ENCODE measurements at places on chromosomes 6 and 20.

GRCh38 chr20:53677447-53678314 is 84.0 kb upstream of the ZNF217 start:
- peak; percentile 25 for DNase-seq

DNA sequence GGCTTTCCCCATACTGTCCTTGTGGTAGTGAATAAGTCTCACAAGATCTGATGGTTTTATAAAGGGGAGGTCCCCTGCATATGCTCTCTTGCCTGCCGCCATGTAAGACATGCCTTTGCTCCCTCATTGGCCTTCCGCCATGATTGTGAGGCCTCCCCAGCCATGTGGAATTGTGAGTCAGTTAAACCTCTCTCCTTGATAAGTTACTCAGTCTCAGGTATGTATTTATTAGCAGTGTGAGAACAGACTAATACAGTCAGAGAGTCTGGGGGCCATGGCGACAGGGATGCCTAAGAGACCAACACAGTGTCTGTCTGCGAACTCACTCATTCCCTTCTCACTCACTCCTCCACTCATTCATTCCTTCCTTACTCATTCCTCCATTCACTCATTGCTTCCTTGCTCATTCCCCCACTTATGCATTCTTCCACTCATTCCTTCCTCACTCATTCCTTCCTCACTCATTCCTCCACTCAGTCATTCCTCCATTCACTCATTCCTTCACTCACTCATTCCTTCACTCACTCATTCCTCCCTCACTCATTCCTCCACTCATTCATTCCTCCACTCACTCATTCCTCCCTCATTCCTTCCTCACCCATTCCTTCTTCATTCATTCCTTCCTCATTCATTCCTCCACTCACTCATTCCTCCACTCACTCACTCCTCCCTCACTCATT is 137.5 kb upstream of the AGPAT4 start:
- DNase-seq, result no peak

- no peak for DNase-seq
Observed at GRCh38 chr20:35941620-35942019, 12.7 kb downstream of the SCAND1 start.

DNA sequence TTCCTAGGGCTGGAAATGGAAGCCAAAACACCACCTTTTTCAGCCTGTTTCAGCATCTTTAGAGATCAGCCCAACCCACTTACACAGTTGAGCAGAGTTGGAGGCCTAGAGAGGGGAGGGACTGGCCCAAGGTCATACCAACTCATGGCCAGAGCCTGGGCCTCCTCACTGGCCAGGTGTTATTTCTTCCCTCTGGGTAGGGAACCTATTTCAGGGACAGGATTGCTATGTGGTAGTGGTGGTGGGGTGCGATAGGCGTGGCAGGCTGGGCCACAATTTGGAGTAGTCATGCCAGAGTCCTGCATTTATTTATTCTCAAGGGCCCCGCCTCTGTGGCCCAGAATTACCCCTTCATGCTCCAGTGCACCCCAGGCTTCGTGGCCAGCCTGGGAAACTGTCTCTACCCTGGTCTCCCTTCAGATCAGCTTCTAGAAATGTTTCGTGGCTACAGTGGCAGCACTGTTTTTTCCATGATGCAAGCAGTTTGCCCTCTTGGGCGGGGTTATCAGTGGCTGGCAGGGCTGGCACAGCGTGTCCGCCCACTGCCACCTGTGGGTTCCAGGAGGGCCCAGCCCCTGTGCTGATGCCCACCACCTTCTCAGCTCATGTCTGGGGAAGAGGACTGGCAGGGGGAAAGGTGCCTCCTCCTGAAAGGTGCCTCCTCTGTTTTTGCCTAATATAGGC is 6.2 kb downstream of the VEGFA start:
- DNase-seq, result no peak

DNA sequence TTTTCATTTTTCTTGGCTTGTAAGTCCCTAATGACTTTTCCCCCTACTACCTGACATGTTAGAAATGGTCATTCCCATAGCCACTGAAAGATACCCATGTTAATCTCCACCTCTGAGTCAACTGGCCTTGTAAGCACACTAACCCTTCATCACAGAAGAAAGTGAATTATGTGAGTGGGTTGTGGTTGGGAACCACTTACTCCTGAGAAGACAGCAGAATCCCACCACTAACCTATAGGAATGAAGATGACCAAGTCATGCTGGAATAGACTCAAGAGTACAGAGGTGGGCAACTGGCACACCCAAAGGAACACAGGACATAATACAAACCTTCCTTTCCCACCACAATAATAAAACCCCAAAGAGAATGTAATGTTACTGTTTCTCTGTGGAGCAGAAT is 30.1 kb downstream of the RAMACL start:
- DNase-seq, result no peak

DNA sequence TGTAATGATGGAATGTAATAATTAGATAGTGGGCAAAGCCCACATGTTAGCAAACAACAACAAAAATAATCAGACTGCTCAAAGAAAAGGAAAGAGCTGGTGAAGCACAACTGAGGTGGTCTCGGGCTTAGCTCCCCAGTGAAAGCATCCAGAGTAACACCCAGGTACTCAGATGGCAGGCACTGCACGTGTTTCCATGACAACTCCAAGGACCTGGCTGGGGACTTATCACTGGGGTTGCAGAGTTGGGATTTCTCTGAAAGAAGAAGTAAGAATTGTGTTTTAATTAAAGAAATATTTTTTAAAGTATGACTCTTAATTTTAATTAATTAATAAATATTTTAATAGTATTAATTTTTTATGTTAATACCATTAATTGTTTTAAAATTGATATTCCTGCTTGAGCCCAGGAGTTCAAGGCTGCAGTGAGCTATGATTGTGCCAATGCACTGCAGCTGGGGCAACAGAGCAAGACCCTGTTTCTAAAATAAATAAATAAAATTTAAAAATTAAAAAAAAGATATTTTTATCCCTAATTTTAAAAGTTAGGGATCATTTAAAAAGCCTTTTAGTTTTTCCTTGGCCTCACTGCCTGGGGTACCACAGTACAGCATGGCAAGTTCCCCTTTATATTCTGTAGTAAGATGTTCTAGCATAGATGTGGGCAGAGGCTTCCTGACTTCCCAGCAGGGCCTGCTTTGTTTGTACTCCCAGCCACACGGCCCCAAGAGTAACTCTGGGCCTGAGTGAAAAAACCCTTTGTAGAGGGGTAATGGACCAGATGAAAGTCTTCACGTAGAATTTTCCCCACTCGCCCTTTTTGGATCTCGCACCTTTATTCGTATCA is 42.2 kb upstream of the UST start:
- no peak for DNase-seq

DNA sequence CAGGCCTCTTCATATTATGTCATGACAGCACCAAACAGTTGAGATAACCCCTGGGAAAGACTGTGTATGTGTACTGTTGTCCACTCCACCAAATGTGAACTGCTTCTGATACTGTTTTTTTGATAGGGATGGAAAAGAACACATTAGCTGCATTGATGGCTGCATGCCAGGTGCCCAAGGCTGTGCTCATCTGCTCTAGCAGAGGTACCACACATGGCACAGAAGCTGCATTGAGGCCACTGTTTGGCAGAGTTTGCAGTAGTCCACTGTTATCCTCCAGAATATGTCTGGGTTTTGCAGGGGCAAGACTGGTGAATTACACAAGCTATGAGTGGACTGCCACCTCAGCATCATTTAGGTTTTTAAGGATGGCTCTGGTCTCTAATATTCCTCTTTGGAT is 28.2 kb upstream of the ELMO2 start:
- DNase-seq, result no peak

DNA sequence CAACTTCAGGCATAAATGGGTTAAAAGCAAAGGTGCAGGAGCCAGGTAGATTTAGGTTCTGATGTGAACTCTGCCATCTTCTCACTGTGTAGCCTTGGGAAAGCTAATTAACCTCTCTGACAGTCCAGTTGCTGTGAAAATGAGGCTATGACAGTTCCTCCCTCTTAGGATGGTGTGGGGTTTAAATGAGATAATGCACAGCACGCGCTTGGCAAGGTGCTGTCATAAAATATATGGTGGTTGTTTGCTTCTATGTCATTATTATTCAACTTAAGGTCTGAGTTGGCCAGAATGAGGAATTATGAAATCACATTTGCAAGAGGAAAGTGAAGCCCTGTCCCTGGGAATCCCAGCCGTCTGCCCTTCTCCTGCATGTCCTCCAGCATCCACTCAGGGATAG is 15.5 kb upstream of the BCAS1 start:
- DNase-seq, result no peak

DNA sequence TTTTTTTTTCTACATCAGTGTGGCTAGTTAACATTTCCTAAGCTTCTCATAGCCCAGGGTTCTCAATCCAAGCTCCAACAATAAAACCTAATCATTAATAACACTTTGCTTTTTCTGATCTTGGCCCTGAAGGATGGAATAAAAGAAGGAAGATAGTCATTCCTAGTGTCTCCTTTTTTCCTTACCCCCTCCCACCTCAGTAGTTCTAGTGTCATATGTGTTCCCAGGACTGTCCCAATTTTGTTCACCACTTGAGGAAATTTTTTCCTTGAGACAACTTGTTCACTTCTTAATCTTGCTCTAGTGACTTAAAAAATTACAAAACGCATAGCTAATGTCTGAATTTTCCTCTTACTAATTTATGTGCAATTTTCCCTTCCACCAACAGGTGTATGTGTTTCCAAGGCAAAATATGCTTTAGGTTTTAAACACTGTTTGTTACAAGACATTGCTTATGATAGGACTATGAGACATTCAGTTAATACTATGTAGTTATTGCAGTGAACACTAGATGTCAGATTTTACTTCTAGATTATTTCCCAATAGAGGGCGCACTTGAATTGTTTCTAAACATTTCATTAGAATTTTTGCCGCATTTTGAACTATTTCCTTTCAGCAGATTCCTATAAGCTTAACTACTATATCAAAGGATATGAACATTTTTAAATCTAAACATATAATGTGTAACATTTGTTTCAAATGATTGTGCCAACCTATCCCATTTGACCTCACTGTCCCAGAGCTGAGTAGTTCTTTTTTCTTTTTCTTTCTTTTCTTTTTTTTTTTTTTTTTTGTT is 18.5 kb upstream of the C6orf141 start:
- no peak for DNase-seq

GRCh38 chr20:41320976-41321375 is 3.4 kb upstream of the ZHX3 start:
- DNase-seq, result no peak

DNA sequence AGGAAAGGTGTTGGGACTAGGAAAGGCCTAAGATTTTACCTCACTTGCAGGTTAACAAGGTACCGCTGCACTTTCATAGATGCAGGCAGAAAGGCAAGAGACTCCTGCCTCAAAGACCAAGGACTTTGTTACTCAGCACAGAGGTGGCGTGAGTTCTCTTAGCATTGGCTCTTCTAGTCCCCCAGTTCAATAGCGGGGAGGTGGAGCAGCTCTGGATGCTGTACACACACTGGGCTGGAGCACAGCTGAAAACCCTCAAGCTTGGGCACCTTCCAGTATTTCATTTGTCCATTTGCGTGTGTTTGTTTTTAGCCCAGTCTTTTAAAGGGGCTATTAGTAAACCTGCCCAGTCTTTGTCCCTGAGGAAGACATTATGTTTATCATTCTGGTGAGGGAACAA is 345.2 kb downstream of the FARS2 start:
- DNase-seq, result no peak

DNA sequence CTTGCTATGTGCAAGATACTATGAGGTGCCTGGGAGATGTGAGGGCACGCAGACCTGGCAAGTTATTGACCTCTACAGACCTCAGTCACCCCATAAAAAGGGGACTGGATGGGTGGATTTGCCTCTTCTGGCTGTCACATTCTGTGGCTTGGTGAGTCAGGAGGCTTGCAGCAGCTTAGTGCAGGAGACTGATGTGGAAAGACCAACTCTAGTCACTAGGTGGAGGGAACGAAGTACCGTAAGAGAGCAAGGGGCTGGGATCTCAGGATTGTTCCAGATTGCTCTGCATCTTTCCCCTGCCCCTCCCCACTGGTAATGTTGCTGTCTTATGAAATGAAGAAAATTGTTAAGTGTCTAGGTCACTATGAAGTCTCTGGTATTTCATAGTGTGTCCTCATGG is 3.3 kb downstream of the MAPRE1 start:
- DNase-seq, result peak; percentile 37

DNA sequence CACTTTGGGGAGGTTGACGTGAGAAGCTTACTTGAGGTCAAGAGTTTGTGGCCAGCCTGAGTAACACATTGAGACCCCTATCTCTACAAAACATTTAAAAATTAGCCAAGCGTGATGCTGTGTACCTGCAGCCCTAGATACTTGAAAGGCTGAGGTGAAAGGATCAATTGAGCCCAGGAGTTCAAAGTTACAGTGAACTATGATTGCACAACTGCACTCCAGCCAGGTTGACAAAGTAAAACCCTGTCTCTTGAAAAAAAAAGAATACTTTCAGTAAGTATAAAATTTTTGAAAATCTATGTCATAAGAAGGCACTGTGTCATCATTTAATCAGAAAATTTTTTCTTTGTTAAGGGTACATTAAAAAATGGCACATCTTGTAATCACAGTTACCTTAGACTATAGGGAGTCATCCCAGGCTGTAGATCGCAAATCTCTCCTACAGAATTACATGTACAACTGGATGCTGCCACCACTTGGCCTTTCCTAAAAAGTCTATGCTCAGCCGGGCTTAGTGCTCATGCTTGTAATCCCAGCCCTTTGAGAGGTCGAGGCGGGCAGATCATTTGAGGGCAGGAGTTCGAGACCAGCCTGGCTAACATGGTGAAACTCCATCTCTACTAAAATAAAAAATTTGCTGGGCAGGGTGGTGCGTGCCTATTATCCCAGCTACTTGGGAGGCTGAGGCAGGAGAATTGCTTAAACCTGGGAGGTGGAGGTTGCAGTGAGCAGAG is 17.0 kb upstream of the MRS2 start:
- DNase-seq, result no peak

DNA sequence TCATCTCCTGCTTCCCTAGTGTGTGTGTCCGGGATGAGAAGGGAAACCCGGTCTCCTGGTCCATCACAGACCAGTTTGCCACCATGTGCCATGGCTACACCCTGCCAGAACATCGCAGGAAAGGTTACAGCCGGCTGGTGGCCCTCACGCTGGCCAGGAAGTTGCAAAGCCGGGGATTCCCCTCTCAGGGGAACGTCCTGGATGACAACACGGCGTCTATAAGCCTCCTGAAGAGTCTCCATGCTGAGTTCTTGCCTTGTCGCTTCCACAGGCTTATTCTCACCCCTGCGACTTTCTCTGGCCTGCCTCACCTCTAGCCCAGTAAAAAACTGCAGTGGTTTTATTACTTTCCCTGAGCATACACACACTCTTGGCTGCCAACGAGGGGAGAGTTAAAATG is 23.9 kb upstream of the C6orf141 start:
- DNase-seq, result no peak

GRCh38 chr6:144189351-144189750 is 39.0 kb downstream of the STX11 start:
- DNase-seq, result no peak

DNA sequence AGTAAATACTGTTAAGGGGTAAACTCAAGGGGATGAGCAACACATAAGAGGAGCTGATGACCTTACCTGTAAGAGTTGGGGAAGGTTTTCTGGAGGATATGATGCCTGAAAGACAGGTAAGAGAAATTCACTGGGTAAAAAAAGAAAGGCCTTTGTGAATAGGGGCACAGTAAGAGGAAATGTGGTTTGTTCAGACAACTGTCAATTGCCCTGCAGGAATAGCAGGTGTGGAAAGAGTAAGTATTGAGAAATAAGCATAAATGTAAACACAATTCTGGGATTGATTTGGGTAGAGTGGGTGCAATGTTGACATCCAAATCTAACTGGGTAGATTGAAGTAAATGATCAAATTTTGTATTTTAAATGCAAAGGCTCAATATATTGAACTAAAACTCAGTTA is 670.0 kb downstream of the DHX35 start:
- DNase-seq, result no peak

GRCh38 chr20:56373942-56374341 is 15.2 kb downstream of the FAM210B start:
- DNase-seq, result no peak

GRCh38 chr6:37256692-37257319 is 766 bp upstream of the TBC1D22B start:
- no peak for DNase-seq

Data from stimulated activated CD4-positive, alpha-beta T cell treated with anti-CD3 and anti-CD28 coated beads, Interleukin-1b, Interleukin-23, amount 100 ng/mL, for 48 hours (primary cell).